ENCODE measurements at places on chromosomes 7 and 10.

DNA sequence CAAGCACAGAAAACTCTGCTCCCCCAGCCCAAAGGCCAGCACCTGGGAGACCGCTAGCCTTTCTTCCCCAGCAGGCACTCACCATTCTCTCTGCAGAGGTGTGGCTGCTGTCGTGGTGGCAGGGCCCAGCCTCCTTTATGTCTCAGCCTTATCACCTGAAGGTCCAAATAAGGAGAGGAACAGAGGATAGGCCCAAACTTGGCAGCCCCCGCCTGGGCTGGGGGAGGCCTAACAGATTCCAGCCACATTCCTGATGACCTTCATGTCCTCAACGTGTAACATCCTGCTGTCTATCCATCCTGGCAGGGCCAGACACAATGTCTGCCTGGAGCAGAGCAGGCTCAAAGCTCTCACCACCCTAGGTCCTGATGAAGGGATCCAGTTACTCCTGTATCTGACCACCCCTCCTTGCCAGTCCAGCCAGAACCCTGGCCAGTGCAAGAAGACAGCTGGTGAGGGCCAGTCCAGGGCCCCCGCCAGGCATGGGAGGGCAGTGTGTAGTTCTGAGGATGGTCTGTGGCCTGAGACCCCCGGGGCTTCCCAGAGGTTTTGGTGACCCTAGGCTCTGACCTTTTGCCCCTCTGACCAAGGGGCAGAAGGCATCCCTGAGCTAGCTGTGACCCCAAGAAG, at the start of gene MYL7:
Gene MYL7 (minus strand): TSS at position 112 of the 630 bp plus-strand sequence. CDS start 27 bp downstream, at position 85.
- DNase-seq, result no peak

DNA sequence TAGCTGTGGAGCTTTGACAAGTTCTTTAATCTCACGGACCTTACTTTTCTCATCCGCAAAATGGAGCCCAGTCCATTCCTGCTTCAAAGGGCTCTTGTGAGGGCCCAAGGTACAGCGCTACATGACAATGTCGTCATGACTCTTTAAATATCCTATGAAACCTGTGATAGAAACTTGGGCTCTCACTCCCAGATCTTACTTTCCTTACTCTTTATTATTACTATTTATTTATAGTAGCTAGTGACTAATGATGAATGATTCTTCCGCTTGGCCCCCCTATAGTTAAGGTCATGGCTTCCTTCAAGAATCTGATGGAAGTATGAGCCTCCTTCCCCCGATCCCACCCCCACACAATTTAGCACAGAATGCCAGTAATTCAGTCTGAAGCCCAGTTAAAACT, 41.9 kb downstream of the RBM20 start:
- no peak for DNase-seq

GRCh38 chr7:27191161-27191731, 6.2 kb upstream of the HOXA11 start:
- DNase-seq, result no peak

DNA sequence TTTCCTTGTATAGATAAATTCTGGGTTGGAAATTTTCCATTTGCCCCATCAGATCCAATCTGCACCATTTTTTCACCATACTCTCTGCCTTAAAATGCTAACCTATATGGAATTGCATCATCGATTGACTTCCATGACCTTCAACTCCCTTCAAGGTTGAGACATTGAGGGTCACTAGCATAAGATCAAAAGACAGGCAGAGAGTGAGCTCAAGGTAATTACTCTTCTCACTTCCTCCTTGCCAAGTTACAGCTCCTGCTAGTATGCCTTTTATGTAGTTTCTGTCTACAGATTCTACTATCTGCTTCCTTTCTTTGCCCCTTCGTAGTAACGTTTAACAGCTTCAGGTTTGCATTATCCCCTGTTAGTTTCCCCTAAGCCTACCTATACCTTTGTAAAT, 1127.7 kb upstream of the LRRTM3 start:
- peak; percentile 11 for DNase-seq

- peak; percentile 70 for DNase-seq
These were observed 2.5 kb upstream of the ACBD5 start for GRCh38 chr10:27242951-27243551.

DNA sequence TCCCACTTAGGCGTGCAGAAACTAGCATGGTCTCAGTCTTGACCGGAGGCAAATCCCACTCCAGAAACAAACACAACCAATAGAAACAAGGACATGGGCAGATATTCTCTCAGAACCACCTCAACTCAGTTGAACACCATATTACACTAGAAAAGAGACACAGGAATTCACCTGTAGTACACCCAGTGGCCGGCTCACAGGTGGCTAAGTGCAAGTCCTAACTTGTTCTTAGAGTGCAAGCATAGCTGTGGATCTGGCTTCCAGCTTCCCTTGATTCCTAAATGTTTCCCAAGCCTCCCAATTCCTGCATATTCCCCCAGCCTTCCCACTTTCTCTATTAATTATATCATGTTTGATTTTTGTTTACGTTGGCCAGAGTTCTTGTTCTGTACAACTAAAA, 164.4 kb downstream of the TPK1 start:
- no peak for DNase-seq

DNA sequence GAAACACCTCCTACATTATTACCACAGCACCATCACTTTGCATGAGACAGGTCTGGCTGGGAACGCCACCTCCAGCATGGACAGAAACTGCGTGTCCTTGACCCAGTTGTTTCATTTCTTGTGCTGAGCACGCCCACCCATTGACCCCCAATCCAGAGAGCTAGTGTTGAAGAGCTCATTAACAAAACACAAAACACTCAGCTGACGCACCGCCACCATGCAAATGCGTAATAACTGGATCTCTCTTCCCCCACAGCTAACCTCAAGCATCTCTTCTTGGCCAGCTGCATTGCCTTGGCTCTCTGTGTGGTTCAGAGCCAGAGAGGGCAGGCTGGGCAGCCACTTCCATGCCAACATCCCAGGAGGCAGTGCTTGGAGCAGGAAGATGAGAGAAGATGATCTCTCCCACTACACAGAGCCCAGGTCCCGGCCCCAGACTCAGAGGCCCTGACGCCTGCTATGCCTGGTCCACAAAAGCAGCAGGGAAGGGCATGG, 173.5 kb downstream of the PLXNA4 start:
- DNase-seq, result no peak

- no peak for DNase-seq
These were observed 84.1 kb downstream of the SNX10 start for GRCh38 chr7:26375726-26376174.

DNA sequence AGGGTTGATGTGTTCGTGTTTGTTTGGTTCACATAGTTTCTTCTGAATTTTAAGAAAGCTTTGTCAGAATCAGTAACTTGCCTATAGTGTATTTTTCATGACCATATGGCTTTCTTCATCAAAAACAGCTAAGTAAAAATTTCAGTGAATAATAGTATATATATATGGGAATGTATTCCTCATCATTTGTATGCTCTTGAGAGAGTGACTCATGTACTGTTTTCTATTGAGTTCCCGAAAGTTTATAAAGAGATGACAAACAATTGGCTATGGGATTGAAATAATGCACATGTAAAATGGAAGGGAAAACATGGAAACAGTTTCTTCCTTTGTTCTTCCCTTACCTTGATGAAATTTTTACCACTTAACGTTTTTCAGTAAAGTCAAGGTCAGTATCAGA, 56.4 kb downstream of the KAT6B start:
- no peak for DNase-seq

DNA sequence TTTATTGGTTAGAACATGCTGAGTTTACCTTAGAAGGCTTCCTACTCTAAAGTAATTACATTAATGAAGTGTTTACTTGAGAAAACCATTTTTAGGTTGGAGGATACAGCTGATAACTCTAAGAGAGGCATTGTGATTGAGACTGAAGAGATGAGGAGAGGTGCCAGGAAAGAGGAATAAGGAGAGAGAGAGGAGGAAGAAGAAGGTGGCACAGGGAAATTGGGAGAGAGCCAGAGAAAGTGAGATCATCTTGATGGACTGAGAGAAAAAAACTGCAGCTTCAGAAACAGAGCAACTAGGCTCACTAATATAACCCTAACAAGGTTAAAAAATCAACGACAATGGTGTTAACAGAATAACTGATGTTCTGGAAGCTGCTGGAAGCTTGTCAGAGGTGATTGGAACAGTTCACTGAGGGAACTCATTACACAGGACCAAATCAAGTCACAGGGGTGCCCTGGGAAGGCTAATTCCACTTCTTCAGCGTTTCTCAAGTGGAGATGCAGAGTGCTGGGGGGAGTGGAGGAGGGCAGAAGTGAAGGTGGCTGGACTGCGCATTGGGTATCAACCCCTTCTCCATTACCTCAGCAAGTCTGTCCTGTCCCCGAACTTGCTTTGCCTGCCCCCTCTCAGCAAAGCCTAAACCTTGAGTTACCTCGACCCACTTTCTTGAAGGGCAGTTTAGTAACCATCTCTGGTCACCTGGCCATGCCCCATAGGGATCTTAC, 6.9 kb upstream of the SORBS1 start:
- DNase-seq, result no peak

DNA sequence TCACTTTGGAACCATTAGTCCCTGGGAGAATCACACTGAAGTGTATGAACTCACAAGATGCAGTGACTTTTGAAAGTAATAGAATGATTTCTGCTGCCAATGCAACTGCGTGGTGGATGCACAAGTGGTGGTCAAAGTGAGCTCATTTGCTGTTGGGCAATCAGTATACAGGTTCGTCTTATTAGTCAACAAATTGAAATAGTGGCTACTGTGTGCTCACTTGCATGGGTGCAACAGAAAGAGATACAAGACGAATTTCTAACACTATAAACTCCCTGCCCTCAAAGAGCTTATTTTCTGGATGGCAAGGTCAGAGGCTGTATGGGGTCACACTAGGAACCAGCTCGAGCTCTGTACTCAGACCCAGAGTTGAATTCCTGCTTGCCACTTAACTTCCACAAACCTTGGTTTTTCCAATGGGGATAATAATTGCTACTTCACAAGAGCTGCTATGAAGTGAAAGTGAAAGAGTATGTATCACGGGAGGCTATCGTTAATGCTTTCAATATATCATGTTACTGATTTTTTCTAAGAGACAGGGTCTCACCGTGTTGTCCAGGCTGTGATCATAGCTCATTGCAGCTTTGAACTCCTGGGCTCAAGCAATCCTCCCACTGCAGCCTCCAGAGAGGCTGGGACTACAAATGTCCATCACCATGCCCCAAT, 8.3 kb upstream of the BCL7B start:
- no peak for DNase-seq

GRCh38 chr7:71409550-71410157, 277.7 kb downstream of the GALNT17 start:
- DNase-seq, result no peak

GRCh38 chr10:119466655-119467054, 75.9 kb downstream of the RGS10 start:
- DNase-seq, result no peak

GRCh38 chr7:131074043-131074442, 253.6 kb upstream of the MKLN1 start:
- DNase-seq, result no peak

DNA sequence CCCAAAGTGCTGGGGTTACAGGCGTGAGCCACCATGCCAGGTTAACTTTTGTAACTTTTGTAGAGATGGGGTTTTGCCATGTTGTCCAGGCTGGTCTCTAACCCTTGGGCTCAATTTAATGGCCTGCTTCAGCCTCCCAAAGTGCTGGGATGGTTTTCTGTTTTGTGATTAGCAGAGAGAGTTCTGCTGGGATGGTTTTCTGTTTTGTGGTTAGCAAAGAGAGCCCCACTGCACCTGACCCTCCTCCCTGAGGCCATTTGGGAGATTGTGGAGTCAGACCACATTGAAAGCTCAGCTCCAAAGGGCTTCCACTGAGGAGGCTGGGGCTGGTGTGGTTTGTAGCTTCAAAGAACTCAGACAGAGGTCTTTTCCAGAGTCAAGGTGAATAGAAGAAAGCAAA, 29.6 kb upstream of the CUX1 start:
- no peak for DNase-seq

DNA sequence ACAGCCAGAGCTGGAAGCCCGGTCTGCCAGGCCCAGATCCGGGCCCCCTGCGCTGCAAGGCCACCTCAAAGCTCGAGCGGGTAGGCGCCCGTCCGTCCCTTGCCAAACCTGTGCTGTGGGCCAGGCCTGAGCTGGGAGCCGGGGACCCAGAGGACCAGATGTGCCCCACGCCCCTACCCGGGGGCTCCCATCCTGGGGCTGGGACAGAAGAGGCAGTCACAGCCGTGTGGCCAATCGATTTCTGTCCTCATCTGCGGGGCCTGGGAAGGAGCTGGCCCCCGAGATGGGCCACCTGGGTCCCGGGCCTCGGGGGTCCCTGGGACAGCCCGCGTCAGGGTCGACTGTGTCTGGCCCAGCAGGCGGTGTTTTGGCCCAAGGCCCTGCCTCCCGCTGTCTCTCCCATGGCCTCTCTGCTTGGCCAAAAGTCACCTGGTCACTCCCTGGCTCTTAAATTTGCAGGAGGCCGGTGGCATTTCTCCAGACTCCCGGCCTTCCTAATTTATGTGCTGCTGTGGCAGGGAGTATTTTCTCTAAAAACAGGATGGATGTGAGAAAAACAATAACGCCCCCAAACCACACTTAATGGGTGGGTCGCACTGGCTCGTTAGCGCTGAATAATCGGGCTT, 63.8 kb downstream of the UNCX start:
- DNase-seq, result no peak

DNA sequence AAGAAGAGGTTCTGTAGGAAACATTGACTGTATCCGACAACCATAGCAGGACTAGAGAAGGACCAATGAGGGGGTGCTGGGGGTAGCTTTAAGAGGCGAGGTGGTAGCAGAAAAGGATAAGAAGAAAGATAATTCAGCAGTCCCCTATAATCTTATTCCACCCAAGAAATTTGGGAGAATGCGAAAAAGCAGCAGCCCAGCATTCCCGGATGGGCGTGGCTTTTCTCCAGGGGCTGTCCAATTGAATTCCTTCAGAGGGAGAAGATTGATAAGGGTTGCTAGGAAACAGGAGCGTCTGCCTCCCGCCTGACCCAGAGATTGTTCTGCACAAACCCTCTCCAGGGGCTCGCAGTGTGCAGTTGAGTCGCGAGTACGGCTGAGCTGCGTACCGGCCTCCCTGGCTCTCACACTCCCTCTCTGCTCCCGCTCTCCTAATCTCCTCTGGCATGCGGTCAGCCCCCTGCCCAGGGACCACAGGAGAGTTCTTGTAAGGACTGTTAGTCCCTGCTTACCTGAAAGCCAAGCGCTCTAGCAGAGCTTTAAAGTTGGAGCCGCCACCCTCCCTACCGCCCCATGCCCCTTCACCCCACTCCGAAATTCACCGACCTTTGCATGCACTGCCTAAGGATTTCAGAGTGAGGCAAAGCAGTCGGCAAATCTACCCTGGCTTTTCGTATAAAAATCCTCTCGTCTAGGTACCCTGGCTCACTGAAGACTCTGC, at the start of gene GRM3:
Gene GRM3 (plus strand): TSS at position 349 of the 721 bp plus-strand sequence. CDS start 121,237 bp downstream, outside the sequence.
- peak; percentile 13 for DNase-seq

DNA sequence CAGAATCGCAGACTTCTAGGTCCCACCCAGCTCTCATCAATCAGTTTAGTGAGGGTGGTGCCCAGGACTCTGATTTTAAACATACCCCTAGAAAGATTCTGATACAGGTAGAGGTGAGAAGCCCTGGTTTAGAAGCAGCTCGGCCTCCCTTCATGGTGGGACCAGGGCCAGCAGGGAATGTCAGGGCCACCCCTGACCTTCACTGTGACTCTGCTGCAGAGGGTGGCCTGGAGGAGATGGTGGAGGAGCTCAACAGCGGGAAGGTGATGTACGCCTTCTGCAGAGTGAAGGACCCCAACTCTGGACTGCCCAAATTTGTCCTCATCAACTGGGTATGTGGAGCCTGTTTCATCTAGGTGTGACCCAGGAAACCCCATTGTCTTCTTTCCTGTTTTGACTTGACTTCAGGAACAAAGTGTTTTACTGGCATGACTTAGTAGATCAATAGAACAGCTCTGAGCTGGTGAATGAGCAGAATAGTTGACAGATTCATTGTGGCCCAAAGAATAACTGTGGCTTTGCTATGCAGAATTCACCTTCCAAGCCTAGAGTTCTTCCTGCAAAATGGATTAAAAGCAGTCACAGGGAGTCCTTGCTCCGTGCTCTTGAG, 7.2 kb downstream of the DBNL start:
- DNase-seq, result no peak
